ENCODE measurements at places on chromosomes 4 and X.

- no peak for DNase-seq
Measured at GRCh38 chr4:110132816-110133719, 65.3 kb downstream of the ELOVL6 start.

GRCh38 chr4:78004270-78004669, 52.9 kb upstream of the FRAS1 start:
- no peak for DNase-seq

DNA sequence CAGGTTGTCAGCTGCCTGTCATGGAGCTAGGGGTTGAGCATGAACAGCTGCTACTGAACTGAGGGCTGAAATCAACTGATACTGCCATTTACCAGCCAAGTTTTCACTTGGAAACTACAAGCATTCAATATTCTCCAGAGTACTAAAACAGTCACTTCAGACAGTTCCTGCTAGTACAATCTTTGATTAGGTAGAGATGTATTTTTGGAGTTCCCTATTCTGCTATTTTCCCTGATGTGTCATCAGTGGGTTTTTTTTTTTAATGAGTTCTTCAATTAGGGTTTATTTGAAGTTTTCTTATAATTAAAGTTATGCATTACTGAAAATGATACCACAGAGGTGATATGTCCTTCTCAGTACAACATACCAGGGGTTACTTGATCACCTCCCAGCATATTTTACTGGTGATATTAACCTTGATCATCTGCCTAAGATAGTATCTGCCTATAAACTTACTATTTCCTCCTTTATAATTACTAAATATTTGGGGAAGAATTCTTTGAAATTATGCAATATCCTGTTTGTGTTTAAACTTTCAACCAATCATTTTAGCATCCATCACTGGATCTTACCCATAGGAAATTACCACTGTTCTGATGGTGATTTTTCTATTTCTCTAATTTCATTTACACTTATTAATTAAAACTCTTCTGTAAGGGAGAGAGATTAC, 13.6 kb downstream of the PDCL2 start:
- DNase-seq, result no peak

GRCh38 chrX:68985135-68985755, 156.4 kb downstream of the EFNB1 start:
- no peak for DNase-seq

- no peak for DNase-seq
Measured at GRCh38 chr4:150126864-150127203, 48.6 kb downstream of the DCLK2 start.

GRCh38 chr4:51831133-51831532, 11.8 kb upstream of the DCUN1D4 start:
- DNase-seq, result peak; percentile 45

DNA sequence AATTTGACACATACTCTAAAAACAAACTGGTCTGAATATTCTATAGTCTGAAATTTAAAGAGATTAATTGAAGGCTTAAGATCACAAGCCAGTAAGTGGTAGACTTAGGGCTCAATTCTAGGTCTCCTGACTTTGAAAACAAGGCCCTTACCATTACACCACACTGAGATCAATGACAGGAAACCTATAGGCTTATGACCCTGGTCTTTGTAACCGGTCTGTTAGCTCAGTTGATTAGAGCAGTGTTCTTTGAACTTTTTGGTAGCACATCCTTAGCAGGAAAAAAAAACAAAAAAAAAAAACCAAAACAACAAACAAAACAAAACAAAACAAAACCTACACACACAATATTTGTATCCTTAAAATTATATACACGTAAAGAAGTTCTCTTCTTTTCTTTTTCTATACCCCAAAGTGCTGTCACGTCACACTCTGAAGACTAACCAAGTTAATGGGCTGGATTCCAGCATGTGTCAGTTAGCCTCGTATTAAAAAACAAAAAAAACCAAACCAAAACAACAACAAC, 55.4 kb downstream of the RPS6KA3 start:
- DNase-seq, result no peak

DNA sequence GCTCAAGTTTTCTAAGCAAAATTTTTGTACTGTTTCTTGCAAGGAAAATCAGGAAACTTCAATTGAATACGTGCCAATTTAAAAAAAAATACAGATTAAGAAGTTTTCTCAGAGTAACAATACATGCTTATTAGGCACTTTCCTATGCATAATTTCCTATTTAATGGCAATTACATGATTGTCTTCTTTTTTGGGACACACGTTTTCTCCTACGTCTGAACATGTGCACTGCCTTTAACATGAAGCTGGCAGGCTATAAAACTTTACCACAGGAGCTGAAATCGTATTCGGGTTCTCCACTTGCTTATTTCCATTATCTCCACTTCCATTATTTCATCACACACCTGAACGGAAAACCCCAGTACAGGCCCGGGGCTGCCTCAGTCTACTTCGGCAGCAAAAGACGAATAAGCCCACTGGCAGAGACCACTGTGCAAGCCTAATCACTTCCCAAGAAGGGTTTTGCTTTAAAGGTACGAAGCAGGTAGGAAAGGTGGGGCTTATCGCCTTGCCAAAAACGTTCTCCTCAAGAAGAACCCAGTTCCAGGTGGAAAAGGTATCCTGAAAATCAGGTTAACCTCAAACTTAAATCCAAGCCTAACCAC, 575 bp downstream of the RCHY1 start:
- DNase-seq, result no peak

DNA sequence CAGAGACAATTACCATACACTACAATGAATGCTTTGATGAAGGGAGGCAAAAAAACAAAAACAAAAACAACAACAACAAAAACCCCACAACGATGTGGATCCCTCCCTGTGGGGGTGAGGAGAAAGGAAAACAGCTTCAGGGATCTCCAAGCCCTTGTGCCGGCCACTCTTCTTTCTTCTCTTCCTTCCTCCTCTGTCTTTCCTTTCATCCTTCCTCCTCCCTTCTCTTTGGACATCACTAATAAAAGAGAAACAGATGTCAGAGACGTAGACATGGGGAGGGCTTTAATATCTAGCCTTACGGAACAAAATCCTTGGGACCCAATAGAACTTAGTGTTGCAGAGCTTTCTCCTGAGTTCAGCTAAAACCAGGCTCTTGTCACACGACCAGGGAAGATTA, 18.8 kb upstream of the STX18 start:
- no peak for DNase-seq

DNA sequence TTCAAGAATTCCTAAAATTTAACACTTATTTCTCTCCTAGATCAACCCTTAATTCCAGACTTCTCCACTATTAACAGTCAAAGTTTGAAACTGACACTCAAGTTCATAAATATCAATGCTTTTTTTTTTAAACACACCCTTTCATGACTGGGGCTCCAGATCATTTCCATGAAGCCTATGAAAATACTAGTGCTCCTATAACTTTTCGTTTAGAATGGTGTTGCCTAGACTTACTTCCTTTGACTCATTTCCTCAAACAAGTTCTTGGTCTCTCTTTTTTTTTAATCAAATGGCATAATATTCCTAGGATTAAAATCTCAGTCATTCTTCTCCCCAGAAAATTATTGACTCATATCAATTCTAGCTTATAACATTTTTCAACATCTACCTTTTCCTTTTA, 13.1 kb downstream of the ZMAT1 start:
- DNase-seq, result no peak

DNA sequence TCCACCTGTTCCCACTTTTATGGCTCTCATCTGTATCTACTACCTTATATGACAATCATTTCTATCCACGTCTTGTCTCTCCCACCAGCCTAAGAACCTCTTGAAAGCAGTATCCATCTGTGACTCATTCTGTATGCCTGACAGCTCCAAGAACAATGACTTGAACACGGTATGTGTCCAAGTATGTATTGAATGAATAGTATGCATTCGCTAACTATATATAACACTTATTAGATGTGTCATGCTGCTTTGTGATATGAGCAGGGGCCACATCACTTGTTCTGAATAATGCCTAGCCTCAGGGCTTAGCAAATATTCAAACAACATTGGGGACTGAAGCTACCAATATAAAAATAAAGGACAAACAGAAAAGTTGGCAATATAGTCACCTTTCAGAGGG, 4.9 kb downstream of the OPHN1 start:
- no peak for DNase-seq

- DNase-seq, result no peak
Measured at GRCh38 chr4:140052050-140052449, 101.9 kb downstream of the MAML3 start.

GRCh38 chr4:186780291-186781031, 56.8 kb upstream of the FAT1 start:
- DNase-seq, result no peak

DNA sequence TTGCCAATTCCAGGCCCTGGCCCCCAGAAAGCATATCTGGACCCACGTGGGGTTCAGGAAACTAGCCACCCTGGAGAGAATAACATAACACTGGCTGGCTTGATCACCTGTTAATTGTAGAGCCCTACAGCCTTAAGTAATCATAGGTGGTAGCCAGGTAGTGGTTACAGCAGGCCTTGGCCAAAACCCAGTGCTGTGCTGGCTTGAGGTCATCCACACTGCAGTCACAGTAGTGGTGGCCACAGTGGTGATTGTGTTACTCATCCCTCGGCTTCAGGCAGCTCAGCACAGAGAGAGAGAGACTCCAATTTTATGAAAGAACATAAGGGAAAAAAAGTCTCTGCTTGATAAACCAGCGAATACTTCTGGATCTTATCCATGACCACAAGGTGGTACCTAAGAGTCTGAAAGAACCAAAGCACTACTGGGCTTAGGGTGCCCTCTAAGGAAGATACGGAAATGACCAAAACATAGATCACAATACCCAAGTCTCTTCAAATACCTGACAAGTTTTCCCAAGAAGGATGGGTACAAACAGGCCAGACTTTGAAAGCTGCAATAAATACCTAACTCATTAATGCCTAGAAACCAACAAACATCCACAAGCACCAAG, 46.6 kb upstream of the CDX4 start:
- no peak for DNase-seq

DNA sequence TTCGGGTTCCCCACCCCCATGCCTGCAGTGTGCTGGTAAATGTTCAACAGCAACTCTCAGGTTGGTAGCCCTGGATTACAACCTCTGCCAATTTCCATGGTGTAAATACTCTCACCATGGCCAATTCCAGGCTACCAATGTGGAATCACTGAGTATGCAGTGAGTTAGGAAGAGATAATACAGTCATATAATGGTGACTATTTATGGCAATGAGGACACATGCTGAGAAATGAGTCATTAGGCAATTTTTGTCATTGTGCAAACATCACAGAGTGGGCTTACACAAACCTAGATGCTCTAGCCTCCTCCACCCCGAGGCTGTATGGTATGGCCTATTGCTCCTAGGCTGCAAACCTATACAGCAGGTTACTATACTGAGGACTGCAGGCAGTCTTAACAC, 4.6 kb upstream of the CLDN24 start:
- no peak for DNase-seq

GRCh38 chr4:146267826-146268225, 53.5 kb downstream of the REELD1 start:
- no peak for DNase-seq

- no peak for DNase-seq
Measured at GRCh38 chrX:113455582-113455981, 615.0 kb upstream of the AMOT start.

DNA sequence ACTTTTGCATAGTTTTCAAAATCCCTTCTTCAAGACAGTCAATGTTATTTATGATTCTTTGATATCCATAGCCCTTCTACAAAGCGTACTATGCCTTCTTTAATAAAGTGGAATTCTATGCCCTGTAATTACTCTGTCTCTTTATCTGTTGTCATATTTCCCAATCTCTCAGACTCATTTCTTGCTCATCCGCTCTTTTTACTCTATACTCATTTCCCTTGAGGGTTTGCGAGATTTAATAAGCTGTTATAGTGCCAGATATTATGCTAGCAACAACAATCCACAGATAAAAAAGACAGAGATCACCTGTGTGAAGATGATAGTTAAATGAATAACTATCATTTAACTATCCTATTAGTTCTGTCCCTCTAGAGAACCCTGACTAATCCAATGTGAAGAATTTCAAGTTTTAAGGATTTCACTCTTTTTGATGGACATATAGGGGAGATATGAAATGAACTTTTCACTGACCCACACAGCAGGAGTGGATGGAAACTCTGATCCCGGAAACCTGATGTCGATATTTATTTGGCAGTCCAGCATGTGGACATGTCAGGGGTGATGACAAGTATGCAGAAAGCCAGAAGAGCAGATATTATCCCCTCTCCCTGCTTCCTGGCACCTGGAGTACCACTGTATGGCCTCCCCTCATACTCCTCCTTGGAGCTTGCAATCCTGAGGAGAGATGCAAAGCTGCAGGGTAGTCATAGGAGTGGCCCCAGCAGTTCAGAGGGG, 49.7 kb downstream of the TMEM156 start:
- no peak for DNase-seq

DNA sequence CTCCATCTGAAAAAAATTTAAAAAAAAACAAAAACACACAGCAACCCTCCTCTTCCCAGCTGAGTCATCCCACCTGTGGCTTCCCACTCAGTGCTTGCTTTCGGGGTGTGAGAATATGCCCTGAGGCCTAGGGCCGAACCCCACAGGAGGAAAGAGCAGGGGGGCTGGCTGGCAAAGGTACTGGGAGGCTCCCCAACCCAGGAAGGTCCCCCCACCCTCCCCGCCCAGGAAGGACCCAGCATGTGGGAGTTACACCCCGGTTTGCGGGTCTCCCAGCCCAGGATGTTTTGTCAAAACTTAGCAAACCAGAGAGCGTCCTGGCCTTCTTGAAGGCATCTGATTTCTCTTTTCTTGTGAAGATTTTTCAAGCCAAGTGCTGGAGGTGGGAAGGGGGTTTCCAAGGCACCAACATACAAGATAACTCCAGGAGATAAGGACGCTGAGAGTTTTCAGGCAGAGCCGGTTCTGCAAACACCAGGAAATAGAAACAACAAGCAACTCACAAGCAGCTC, 25.7 kb upstream of the CSF2RA start:
- no peak for DNase-seq

- no peak for DNase-seq
Measured at GRCh38 chrX:109281483-109282275, 200.2 kb downstream of the GUCY2F start.

GRCh38 chr4:53654300-53654758, 63.0 kb upstream of the LNX1 start:
- no peak for DNase-seq

GRCh38 chr4:24369507-24370029, 214.8 kb downstream of the DHX15 start:
- DNase-seq, result no peak

- DNase-seq, result no peak
Measured at GRCh38 chr4:6405397-6405706, 67.1 kb downstream of the PPP2R2C start.

DNA sequence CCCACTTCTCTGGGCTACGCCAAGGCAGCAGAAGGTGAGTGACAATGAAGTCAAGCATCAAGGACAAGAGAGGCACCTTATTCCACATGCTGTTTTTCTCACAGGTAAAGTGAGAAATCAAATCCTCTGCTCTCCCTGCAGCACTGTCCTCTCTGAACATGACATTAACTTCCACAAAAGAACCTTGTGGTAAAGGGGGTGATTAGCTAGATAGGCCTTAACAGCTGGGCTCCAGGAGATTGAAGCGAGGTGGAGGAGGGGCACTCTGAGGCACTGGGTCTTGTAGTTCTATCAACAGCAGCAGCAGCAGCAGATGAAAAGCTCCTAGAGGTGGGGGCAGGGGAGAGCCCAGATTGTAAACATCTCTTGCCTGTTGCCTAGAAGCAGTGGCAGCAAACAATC, 96.8 kb upstream of the CXXC4 start:
- no peak for DNase-seq

All from tibial nerve (tissue), 4 donors.